ENCODE measurements at places on chromosomes 5 and 9. TPM values are rescaled to one million over a fixed set of nuclear protein-coding genes. Genes with fewer than 3 reads are reported as not detected.
A peak's percentile ranks its signal among the peaks of the same experiment; 100 is the strongest.

The CACFD1 gene
- total RNA-seq: 5.5 TPM

- peak; percentile 34 for DNase-seq
These were observed 67.1 kb upstream of the SNX2 start for GRCh38 chr5:122707796-122708195.

DNA sequence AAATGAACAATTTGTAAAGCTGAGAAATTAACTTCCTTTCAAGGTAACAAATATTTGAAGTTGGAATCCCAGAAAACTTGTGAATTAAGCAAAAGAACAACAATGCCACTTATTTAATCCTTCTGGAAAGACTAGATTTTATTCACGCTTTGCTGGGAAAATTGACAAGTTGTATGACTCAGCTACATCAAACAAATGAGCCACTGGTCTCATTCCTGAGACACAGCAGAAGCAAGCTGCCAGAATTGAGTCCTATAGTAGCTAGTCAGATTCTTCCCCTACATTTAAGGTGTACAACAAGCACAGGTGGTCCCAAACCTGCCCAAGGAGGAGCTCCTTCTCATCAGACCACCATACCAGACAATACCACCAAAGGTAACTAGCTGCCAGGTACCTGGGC, 280.7 kb downstream of the SPOCK1 start:
- peak; percentile 85 for DNase-seq

The NRG2 gene
- total RNA-seq: under 0.01 TPM

The GRM6 gene
- not detected for total RNA-seq

The WDR36 gene
- 55.3 TPM for total RNA-seq

DNA sequence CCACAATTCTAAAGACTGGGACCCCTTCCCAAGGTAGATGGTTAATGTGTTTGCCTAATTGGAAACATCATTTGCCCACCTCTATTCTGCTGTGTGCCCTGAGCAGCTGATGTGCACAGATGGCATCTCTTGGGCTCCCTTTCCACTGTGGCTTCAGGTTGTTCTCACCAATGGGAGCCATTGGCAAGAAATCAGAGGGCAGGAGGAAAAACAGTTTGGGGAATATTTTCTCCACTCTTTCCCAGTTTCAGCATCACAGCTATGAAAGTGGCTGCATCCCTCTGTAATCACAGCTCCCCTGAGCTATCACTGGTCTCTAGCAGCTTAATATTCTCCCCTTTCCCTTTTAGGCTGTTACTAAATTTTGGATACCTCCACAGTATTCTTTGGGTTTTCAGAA, 911.6 kb upstream of the SEMA6A start:
- DNase-seq: no peak

GRCh38 chr9:113499876-113500497, 36.5 kb downstream of the RGS3 start:
- no peak for DNase-seq

DNA sequence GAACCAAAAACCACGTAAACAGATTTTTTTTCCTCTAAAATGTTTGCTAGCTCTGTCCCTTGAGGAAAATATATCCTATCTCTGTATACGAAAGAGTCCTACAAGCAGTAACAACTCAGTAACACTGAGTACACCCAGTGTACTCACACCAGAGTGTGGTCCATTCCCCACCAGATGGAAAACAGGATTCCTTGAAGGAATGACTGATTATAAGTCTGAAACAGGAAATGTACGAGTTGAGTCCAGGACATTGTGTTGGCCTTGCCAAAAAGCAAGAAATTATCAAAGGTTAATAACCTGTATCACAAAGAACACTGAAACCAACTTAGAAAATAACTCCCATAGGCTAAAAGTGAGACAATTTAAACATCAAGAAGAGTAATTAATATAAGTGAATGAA, 20.4 kb downstream of the GOLPH3 start:
- DNase-seq: peak; percentile 9

- DNase-seq: no peak
These were observed 180.6 kb downstream of the MACROH2A1 start for GRCh38 chr5:135218486-135218755.

DNA sequence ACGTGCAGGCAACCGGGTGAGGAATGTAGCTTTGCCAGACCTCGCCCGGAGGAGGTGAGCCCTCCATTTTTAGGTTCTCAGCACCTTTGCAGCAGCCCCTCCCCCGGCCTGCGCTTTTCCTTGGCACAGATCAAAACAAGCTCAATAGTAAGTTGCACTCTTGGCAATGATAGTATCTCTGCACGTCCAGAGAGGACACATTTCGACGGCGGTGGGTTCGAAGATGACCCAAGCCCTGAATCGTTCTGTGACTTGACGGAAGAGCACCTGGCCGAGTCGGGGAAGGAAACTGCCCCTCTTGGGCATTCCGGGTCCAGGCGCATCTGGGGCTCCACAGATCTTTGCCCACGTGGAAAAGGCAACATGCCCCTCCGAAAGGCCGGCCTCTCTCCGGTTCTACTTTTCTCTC, 904 bp downstream of the GDNF start:
- no peak for DNase-seq

DNA sequence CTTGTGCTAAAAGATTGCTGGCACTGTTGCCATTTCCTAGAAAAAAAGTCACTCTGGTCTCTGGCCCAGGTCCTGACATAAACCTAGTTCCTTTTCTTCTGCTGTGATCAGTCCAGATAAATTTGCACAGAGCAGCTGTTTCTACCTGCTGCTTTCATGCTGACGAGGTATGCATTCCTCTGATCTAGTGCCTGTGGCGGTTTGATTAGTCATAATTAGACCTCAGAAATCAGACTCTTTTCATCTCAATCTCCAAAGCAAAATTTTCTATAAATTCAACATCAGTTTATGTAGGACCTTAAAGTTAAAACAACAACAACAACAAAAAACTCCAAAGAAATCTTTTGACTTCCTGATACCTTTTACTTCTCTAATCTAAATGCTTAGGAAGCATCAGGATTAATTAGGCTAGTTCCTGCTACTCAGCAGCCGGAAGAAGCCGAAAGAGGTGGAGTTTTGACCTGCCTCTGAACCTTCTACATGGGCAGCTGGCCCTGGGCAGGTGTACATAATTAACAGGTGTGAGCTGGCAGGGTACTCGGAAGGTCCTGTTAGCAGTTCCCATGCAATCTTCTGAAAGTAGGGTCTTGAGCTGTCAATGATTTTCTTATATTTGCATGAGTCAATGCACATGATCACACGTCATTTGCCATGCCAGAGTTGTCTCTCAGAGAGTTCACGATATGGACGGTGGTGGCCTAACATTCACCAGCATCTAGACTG, 83.3 kb upstream of the CCDC112 start:
- peak; percentile 84 for DNase-seq

DNA sequence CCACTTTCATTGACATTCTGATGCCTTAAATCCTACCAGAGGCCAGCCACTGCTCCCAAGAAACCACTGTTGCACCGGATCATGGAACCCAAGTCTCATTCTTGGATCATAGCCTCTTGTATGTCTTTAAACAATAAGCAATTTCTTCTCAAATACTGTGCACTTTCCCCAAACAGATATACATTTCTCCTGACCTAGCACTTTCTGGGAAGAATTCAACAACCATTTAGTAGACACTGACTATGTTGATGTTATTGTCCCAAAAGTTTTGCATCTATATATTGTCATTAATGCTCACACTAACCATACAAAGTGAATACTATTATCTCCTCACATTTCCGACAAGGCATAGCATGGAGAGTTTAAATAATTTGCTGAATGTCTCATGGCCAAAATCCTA, 123.3 kb downstream of the GNAQ start:
- DNase-seq: no peak

GRCh38 chr9:18173923-18174322, 300.0 kb upstream of the ADAMTSL1 start:
- no peak for DNase-seq

DNA sequence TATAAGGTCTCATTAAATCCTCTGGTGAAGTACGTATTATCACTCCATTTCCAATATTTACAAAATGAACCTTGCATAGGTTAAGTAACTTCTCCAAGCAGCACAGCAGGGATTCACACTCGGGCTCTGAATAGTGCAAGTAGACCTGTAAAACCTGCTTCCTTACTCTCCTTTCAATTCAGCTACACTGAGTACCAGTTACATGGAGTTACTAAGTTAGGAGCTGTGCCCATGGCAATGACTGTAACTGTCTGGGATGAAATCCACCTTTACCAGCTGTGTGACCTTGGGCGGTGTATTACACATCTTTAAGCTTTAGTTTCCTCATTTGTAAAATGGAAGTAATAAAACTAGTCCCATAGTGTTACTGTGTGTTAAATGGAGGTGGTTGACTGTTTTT, 15.9 kb upstream of the MOB3B start:
- DNase-seq: no peak

GRCh38 chr5:20470997-20471396, 483.0 kb upstream of the CDH18 start:
- DNase-seq: no peak

The FREM1 gene
- not detected for total RNA-seq

- no peak for DNase-seq
These were observed 69.2 kb upstream of the RPS23 start for GRCh38 chr5:82347201-82347865.

GRCh38 chr9:91451431-91452270, 28.0 kb upstream of the NFIL3 start:
- peak; percentile 74 for DNase-seq

The UGT3A2 gene
- not detected for total RNA-seq

DNA sequence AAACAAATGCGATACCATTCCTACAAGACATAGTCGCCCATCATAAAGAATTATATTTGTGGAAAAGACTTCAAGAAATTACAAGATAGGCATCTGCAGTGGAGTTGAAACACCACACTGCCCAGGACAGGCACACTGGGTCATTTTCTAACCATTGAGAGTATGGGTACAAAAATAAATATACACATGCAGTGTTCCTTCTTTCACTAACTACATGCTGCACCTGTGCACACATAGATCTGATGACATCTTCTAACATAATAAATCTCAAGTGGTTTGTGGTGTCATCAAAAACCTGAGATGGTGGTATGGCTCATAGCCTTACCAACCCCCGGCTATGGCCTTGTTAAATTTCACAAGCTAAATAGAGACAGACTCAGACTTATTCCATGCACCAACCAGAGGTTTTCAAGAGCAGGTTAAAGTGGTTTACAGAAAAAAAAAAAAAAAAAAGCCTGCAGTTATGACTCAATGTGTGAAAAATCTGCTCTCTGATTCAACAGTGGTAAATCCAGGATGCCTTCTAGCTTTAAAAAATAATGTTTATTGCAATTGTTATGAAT, 12.4 kb upstream of the NFIB start:
- DNase-seq: peak; percentile 79
